ENCODE measurements at places on chromosomes 7 and 10.

DNA sequence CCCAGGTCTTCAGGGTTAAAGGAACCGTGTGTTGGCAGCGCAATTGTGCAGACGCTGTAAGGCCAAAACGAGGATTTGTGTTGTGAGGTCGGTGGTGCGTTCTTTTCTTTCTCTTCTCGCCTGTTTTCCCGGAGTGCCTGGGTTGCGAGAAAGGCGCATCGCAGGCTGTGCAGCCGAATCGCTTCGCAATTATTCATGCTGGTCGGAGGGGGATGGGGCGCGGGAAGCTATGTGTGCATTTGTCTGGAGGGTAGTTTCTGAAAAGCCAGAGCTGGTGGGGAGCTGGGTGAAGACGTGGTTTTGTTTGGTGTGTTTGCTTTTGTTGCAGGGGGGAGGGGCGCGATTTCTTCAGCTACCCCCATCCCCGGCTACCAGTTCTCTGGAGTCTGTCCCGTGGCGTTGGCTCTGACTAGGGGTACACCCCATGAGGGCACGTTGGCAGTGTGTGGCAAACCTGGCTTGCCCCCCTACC, 2.1 kb downstream of the MXI1 start:
- DNase-seq = peak; percentile 47

- DNase-seq = no peak
Observed at GRCh38 chr10:95815133-95815532, 59.2 kb downstream of the ENTPD1 start.

GRCh38 chr7:960269-960871, 5.9 kb upstream of the ADAP1 start:
- no peak for DNase-seq

- DNase-seq = no peak
Observed at GRCh38 chr7:25552998-25553397, 324.7 kb upstream of the NPVF start.

DNA sequence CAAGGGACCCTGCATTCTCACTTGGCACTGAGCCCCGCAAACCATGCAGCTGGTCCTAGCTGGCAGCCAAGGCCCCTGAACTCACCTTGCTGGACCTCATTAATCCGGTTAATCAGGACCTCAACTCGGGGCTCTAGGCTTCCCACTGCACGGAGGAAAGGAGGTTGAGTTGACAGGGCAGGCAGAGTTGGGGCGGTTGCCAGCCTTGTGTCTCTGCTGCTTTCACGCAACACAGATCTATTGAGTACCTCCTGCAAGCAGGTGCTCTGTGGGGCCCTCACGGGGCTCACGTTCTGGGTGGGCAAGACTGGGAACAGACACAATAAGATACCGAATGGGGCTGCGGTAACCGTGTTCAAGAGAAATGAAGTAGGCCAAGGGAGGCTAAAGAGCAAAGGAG, 6.2 kb downstream of the SYCE1 start:
- DNase-seq = no peak

- no peak for DNase-seq
Observed at GRCh38 chr10:106504536-106504935, 660.0 kb downstream of the SORCS1 start.

- no peak for DNase-seq
Observed at GRCh38 chr7:5455175-5455574, 31.5 kb upstream of the TNRC18 start.

- DNase-seq = no peak
Observed at GRCh38 chr7:132869166-132869861, 212.6 kb downstream of the CHCHD3 start.

DNA sequence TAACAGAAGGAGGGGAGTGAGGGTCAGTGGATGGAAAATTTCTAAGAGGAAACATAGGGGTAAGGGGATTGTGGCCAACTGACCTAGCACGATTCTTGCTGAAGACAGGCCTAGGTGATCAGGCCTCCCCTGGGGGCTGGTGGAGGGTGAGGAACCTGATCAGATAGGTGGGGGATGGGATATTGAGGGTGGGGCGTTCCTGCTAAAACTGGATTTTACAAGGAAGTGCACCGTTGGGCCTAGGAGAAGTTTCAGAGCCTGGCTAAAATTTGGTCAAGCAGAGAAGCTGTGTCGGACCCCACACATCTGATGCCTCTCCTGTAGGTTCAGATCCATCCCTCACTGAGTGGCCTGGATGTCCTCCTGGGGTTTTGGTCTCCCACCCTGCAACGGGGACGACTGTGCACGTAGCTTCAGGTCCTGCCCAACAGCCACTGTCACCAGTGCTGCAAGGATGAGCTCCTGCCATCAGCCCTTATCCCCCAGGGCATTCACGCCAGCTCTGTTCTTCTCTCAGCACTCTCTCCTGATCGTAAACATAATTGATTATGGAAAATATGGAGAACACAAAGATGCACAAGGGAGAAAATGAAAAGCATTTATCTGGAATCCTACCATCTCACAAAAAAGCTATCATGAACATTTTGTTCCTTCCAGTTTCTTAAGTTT, 89.9 kb downstream of the ADCY1 start:
- DNase-seq = no peak

GRCh38 chr7:148572067-148572522, 18.5 kb upstream of the C7orf33 start:
- no peak for DNase-seq

- DNase-seq = peak; percentile 41
Observed at GRCh38 chr7:2527505-2528467, 8.2 kb downstream of the LFNG start.

GRCh38 chr10:60760711-60761210, 17.5 kb upstream of the CDK1 start:
- no peak for DNase-seq

DNA sequence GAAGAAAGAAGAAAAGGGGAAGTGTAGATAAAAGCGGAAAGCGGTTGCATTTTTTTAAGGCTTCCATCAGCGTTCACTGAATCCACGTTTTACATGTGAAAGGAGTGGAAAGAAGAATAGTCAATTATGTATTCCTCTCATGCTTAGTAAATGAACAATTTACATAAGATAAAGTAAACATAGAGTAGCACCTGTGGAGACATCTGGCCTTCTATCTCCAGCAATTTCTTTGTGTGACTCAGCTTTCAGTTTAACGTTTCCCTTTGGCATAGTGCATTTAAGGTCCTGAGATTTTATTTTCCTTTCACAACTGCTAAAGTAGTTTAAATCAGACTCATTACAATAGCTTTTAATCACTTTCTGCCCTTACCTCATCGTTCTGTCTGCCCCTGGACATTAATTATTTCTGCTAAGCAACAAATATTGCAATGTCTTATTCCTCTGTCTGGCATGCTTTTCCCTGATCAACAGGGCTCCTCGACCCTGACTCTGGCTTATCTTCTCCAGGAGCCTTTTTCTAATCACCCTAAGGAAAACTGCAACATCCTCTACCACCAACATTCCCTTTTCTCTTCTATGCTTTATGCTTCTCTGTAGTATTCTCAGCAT, 383.5 kb upstream of the VWC2 start:
- DNase-seq = no peak

Measured in HS-5 (cell line).